ENCODE measurements at places on chromosomes 5 and 9. TPM values are rescaled to one million over a fixed set of nuclear protein-coding genes. Genes with fewer than 3 reads are reported as not detected.

Gene HAPLN1
- 7.5 TPM for total RNA-seq

DNA sequence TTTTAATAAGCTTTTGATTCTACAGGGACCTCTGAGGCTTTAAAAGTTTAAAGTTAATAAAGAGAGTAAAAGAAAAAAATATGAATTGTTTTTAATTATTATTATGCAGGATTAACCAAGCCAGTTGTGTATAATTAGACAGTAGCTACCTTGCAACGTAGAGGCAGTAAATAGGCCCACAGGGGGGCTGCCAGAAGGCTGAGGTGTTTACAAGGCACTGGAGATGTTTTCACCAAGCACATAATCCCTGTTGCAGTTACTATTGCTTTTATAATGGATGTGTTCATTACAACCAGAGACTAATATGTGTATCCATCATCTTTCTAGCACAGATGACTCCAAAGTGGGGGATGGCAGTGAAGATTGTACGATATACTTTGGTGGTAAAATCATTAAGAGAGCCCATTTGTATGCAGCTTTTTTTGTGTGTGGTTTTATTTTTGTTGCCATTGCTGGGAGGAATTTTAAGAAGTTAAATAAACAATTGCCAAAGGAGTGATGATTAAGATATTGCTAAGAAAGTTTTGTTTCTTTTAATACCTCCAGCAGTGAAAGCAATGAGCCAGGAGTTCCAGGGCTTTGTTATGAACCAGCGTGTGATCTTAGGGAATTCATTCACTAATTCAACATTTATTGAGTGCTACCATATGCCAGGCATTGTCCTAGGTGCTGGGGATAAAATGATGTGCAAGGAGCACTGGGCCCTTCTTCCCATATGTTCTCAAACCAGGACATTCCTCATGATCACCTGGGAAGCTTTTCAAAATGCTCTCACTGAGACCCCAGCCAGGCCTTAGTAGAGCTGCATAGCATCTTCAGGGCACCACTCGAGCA is 138.7 kb upstream of the EFNA5 start:
- DNase-seq = no peak

- DNase-seq = peak; percentile 82
Observed at GRCh38 chr9:99051406-99051805, 53.5 kb upstream of the TGFBR1 start.

DNA sequence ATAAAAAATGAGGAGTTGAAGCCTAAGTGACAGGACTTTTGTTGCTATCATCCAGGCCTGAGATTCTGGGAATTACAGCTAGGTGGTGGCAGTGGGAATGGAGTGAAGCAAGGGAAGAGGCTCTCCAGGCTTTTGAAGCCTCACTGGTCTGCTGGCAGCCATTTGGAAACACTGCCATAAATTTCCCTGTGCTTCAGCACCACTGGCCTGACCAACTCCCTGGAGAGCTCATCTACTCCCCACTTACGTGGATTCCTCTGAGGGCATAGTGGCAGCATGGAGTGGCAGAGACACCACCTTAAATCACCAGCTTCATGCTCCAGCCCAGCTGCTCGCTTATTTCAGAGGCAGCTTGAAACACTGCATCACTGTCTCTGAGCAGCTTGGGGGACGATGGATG is 518.2 kb downstream of the TLR4 start:
- peak; percentile 6 for DNase-seq

- peak; percentile 35 for DNase-seq
Observed at GRCh38 chr5:53109056-53109442, 508 bp downstream of the MOCS2 start.

DNA sequence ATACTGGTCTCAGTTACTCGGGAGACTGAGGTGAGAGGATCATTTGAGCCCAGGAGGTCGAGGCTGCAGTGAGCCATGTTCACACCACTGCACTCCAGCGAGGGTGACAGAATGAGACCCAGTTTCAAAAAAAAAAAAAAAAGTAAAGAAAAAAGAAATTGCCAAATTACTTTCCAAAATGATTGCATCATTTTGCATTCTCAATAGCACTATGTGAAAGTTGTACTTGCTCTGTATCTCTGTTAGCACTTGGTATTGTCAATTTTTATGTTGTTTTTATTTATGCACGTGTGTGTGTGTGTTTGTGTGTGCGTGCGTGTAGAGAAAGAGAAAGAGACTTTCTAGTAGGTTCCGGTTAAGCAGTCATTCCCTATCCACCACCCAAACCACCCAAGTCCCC is 328.4 kb downstream of the RAB3C start:
- DNase-seq = no peak

Gene NDUFS4
- 71.3 TPM for total RNA-seq

Gene ADAMTSL1
- total RNA-seq = 26.5 TPM

- no peak for DNase-seq
Observed at GRCh38 chr5:170534177-170534576, 30.4 kb downstream of the KCNIP1 start.

GRCh38 chr5:89443508-89443907 is 560.5 kb upstream of the MEF2C start:
- DNase-seq = no peak

DNA sequence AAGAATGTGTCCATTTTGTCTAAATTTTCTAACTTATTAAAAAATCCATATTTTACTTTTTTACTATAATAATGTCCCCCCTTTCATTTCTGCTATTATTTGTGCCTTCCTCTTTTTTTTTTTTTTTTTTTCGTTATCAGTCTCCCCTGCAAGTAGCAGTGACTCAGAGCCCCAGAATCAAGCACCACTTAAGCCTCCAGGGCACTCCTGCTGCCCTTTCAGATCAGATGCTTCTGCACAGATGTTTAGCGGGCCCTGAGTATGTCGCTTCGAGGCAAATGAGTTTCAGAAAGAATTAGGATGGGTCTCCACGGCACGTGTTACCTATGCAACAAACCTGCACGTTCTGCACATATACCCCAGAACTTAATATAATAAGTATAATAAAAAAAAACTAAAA is 11.7 kb downstream of the MED7 start:
- peak; percentile 56 for DNase-seq
